ENCODE measurements at places on chromosomes 11 and 22.
A peak's percentile ranks its signal among the peaks of the same experiment; 100 is the strongest.

GRCh38 chr22:45096256-45096907 lies 67.3 kb upstream of the NUP50 start:
- DNase-seq: no peak

GRCh38 chr11:18502352-18502751 lies 24.4 kb downstream of the TSG101 start:
- DNase-seq: no peak

DNA sequence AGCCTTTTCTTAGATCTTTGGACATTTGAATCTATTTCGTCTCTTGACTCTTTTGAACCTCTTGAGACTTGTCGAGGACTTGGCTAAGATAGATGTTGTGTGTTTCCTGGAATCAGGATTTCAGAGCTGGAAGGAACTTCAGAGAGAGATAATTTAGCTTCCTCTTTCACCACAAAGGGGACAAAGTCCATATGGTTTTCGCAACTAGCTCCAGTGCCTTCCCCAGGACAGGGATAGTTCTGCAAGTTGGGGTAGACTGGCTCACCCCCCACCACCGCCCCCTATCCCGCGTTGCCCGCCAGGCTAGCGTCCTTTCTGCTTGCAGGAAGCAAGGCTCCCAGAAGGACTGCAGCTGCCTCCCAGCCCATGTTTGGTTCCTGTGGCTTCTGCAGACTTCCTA lies 75.7 kb upstream of the MYO18B start:
- no peak for DNase-seq

DNA sequence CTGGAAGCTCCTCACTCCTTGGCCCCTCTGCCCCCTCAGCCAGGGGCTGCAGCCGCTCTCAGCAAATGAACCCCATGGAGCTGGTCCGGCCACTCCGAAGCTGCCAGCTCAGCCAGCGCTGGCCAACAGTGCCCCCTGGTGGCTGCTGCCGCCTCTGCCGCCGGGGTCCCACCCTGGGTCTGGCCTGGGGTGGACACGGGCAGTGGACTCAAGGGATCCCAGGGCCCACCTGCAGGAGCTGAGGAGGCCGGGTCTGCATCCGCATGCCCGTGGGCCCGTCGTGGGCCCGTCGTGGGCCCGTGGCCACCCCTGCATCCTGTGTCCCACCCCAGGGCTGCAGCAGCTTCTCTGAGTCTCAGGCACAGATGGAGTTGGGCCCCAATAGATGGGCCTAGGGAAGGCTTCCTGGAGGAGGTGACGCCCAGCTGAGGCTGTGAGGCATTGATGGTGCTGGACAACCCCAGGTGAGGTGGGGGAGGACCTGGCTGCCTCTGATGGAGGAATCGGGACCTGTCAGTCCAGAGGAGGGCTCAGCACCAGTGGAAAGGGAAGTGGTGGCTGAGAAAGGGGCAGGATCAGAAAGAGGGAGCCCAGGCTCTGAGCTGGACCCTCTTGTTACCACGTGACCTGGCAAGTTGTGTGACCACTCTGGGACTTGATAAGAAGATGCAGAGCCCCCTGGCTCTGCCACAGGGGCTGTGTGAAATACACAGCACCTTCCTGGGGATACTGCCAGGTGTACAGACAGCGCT lies 522.3 kb downstream of the BRD1 start:
- peak; percentile 2 for DNase-seq

DNA sequence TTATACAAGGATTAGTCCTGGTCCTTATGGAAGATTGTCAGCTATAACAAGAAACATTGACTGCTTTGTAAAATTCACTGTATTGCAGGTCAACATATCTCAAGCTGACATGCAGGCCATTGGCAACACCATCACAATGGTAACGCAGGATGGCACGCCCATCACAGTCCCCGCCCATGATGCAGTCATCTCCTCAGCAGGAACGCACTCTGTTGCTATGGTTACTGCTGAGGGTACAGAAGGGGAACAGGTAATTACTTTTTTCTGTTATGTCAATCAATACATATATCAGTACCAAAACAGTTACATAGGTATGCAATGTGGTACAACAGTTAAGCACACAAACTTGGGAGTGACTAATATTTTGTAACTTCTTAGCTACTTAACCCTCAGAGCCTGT lies 55.3 kb downstream of the ZNF143 start:
- DNase-seq: no peak

GRCh38 chr11:121508449-121508848 lies 55.7 kb upstream of the SORL1-AS1 start:
- no peak for DNase-seq

DNA sequence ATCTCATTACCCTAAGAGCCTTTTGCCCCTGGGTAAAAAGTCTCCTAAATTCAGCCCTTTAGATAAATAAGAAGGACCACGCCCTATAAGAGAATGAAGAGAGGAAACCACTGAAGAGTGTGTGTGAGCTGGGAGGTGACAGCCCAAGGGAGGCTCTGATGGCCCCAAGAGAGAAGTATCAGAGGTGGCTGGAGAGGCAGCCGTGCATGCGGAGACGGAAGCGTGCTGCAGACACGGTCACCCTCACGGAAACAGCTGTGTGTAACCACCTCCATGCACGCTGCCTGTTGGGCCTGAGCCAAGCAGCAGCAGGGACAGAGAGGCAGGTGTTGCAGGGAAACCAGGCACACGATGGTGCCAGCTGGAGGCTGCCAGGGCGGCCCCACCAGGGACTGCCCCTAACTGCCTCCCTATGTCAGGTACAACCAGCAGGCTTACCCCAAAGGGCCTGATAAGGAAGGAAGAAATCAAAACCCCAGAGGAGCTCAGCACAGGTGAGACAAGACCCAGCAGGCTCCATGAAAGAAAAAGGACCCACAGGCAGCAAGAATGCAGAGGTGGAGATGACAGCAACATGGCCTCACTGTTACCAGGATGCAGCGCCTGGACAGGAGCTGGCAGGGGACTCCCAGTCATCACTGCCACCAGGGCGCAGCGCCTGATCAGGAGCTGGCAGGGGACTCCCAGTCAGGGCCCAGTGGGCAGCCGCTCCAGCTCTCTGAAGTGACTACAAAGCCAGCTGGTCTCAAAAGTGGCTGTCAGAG lies 7.8 kb downstream of the LARGE2 start:
- no peak for DNase-seq

DNA sequence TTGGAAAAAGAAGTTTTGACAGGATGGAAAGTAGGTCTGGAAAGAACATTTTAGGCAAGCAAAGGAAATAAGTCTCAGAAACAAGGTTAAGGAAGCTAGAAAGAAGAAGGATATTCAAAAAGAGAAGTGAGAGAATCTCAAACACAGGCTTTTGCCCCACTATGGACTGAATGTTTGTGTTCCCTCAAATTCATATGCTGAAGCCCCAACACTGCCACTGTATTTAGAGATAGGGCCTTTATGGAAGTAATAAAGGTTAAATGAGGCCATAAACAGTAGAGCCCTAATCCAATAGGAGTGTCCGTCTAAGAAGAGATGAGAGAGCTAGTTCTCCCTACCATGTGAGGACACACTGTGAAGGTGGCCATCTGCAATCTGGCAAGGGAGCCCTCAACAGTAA lies 20.6 kb upstream of the RPS13 start:
- no peak for DNase-seq

DNA sequence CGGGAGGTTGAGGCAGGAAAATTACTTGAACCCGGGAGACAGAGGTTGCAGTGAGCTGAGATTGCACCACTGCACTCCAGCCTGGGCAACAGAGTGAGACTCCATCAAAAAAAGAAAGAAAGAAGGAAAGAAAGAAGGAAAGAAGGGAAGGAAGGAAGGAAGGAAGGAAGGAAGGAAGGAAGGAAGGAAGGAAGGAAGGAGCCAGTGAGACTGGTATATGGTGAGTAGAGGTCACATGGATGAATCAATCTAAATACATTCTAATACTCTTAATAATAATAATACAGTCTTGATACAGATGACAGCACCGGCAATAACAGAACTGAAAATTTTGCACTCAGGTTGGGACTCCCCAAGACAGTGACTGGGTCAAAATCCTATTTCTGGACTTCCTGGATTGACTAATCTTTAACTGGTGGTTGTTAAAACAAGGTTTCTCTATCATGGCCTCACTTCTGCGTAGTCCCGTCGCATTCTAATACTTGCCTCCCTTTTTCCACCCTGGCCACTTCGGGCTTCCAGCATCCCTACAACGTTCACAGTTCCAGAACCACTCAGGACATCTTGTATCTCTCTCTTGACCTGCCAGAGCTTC lies 53.5 kb upstream of the EIF3M start:
- no peak for DNase-seq

GRCh38 chr22:47839595-47840227 lies 1077.3 kb downstream of the TBC1D22A start:
- DNase-seq: no peak

DNA sequence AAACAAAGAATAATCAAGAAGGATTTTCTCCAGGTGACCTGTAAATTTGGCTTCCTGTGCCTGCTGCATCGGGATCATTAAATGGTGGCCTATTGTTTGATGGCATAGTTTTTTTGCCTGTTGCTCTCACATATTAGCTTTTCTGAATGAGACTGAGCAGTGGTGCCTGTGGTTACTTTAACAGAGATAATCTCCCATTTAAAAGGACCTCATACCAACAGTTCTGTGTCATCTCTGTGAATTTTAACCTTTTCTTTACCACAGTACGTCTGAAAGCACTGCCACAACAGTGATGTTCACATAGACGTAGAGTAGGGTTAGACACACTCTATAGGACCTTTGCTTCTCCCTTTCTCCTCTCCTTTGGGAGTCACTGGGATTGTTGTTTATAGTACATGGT lies 22.9 kb upstream of the RCE1 start:
- no peak for DNase-seq

GRCh38 chr11:43746670-43747069 lies 66.1 kb downstream of the HSD17B12 start:
- DNase-seq: no peak

DNA sequence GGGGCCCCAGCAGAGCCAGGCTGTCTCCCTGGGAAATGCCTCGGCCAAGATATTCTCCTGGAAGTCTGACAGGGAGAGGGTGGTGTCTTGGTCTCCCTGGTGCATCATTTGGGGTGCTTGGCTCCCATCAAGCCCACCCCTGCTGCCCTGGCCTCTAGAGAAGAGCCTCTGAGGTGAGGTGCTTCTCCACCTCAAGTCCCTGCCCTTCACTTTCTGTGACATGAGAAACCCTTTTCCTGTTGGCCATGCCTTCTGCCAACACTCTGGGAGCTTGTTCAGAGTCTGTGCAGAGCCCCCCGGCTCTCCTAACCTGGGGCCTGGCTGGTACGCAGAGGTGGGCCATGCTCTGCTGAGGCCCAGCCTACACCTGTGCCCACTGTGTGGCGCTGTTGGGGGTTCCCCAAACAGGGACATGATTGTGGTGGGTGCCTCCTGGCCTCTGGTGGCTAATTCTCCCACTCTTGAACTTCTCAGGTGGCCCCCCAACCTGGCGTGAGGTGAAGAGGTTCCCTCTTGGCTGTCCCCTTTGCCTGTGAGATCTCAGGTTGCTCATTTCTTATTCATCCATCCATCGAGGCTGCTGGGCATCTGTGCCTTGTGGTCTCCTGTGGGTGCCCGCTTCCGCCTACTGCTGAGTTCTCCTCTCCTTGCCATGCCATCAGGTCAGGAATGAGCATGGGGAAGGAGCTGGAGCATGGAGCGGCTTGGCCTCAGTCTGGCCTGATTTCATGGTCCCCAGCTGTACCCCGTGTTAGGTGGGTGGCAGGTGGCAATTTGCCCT lies 19.2 kb upstream of the DGCR8 start:
- DNase-seq: no peak

GRCh38 chr11:69402251-69402887 lies 79.1 kb upstream of the LINC01488 start:
- no peak for DNase-seq

GRCh38 chr11:46612326-46612725 lies 4.7 kb downstream of the HARBI1 start:
- DNase-seq: no peak

DNA sequence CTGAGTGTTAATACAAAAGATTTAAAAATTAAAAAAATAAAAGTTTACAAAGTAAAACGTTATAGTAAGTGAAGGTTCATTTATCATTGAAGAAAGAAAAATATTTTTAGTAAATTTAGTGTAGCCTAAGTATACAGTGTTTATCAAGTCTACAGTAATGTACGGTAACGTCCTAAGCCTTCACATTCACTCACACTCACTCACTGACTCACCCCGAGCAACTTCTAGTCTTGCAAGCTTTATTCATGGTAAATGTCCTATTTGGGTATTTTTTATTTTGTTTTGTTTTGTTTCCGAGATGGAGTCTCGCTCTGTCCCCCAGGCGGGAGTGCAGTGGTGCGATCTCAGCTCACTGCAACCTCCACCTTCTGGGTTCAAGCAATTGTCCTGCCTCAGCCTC lies 8.8 kb downstream of the CASTOR1 start:
- no peak for DNase-seq

- no peak for DNase-seq
Measured at GRCh38 chr22:19942157-19943081, 801 bp upstream of the TXNRD2 start.

DNA sequence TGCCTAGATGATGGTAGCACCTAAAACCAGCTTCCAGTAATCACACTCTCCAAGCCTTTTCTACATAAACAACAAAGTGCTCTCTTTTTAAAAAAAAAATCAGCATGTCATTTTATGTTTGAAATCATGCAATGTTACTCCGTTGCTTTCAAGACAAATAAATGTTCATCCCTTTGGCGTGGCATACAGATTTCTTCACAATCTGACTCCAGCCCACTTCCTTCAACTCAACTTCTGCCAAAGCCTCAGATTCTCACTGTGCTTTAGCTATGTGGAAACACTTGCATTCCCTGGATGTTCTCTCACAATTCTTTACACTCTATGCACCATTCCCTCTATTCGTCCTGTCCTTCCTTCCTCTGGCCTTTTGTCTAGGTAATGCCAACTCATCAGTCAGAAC lies 206.3 kb upstream of the BLID start:
- DNase-seq: no peak

DNA sequence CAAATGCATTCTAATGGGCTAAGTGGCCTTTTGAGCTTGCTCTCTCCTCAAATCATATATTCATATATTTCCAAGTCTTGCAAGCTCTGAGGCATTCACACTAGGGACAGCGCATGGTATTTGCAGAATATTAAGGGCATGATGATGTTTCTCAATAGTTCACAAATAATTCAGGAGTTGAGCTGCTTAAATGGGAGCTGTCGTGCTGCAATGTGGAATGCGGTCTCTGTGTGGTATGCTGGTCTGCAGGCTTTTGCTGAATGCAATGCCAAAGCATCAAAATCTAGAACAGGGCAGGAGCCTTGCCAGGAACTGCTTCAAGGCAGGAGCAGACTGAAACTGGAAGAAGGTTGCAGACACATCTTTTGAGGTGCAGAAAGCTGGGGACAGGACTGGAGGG lies 1060.0 kb downstream of the TBC1D22A start:
- no peak for DNase-seq
